A172 (cell line): ENCODE measurements at places on chromosomes 11 and 22.

GRCh38 chr11:119320240-119320775 is 3.4 kb upstream of the MCAM start:
- no peak for DNase-seq

DNA sequence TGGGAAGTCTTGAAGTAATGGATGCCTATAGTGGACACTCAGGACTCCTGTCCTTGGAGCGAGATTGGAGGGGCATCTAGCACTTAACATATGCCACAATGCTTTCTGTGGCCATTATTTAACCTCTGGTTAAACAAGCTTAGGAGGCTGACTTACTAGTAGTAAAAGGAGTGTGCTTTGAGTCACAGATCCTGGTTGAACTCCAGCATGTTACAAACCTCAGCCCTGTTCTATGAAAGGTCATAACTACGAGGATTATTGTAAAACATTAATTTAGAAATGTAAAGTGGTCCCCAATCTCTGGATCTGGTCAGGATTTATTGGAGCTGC is 1.1 kb upstream of the LBHD1 start:
- DNase-seq = no peak

- DNase-seq = no peak
These were observed 5.5 kb downstream of the C11orf21 start for GRCh38 chr11:2295971-2296912.

DNA sequence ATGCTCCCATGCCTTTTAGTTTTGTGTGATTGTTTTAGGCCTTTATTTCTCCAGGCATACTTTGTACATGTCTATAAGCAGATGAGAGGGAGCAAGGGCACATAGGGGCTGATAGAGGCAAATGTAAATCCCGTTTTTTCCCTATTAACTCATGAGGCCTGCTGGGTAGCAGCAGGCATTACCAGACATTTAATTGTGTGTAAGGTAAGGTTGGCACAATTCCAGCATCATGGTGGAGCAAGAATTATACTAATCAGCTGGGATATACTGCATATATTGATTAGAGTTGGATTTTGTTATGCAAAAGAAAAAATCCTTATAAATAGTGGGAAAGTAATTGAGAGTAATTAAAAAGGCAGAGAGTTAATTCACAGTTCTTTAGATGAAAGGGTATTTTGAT is 12.2 kb downstream of the FAT3 start:
- no peak for DNase-seq

DNA sequence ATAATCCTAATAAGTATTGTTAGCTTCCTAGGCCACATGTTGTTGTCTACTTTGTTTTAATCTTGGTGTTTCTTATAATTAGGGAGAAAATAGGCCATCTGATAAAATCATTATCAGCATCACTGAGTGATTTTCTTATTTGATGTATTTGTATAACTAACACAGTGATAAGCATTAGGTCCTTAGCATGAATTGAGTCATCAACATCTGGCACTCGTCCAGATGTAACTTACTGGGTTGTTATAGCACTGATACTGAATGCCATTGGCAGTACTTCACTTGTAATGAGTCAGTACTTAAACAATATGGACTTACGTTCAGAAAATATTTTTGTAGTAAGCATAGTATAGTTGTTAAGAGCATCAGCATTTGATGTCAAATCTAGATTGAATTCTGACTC is 16.2 kb downstream of the API5 start:
- peak; percentile 93 for DNase-seq

- no peak for DNase-seq
These were observed 23.1 kb upstream of the GNB1L start for GRCh38 chr22:19877626-19878339.

- DNase-seq = no peak
These were observed 238.8 kb downstream of the TBC1D22A start for GRCh38 chr22:47001288-47001687.

- DNase-seq = no peak
These were observed 138.3 kb downstream of the CADM1 start for GRCh38 chr11:115365907-115366306.

GRCh38 chr11:61332281-61332796 is 566 bp downstream of the DDB1 start:
- DNase-seq = no peak

DNA sequence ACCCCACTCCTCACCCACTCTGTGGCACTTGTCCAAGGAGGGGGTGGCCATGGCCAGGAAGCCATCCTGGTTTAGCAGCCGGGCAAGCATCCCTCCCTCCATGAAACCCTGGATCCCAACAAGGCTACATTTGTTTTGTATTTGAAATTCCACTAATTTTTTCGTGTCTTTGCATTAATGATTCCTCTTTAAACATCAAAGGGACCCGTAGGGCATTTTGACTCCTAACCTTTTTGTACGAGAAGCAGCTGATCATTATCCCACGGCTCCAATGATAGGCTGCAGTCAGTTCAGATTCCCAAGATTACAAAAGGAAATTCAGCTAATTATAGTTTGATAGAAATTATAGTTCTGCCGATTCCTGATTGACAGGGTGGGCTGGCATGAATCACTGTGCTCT is 10.7 kb downstream of the MYEOV start:
- DNase-seq = no peak

DNA sequence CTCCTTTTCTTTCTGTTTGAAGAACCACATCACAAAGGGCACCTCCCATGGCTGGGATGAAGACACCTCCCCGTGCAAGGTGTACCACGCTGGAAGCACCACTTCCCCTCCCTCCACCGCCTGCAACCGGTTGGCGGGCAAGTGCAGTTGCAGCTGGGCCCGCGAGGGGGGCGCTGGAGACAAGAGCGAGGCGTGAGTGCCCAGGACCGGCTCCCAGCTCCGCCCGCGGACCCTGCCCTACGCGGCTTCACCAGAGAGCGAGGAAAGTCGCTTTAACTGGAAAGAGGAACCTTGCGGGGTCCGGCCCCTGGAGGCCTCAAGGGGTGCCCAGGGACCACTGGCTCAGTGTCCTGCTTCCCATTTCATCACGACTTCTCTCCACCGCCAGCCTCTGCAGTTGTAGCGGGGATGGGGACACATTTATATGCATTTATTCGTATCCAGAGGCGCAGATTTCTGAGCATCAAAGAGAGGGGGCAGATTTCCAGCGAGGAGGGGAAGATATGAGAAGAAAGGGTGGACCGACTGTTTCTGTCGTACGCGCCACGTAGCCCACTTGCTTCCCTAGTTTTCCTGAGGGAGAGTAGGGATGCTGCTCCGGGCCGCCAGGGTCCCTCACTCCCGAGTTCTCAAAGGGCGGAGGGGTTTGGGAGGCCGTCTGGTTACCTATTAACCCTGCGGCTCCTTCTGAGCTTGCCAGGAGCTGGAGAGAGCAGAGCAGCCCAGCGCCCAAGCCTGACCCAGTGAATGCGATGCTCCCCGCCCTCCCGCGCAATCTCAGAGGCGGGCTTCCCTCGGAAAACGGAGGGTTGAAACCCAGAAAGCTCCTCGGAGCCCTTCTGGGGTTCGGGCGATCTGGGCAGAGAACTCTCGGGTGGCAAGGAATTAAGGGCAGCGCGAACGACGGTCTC is 3.5 kb downstream of the ESAM start:
- no peak for DNase-seq

- no peak for DNase-seq
These were observed 132.5 kb downstream of the WT1 start for GRCh38 chr11:32302826-32303225.

DNA sequence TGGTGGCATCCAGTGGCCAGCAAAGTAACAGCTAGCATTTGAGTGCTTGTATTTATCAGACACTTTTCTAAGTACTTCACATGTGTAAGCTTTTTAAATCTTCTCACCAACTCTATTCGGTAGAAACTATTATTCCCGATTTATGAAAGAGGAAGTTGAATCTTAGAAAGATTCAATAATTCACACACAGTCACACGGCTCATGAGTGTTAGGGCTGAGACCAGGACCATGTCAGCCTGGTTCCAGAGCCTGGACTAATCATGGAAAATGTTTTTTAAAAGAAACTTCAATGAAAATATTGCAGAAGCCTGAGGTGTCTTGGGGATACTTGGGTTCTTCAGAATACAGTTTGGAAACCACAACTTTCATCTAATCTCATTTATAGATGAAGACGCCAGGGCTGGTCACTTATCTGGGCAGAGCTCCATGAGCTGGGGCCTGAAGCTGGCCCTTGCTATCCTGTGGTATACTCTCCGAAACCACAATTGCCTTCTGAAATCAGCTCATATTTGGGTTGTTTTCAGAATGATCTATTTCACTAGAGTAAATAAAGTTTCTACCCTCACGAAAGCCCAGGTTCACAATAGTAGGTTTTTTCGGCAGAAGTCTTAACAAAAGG is 4.3 kb upstream of the CRTAM start:
- DNase-seq = no peak

DNA sequence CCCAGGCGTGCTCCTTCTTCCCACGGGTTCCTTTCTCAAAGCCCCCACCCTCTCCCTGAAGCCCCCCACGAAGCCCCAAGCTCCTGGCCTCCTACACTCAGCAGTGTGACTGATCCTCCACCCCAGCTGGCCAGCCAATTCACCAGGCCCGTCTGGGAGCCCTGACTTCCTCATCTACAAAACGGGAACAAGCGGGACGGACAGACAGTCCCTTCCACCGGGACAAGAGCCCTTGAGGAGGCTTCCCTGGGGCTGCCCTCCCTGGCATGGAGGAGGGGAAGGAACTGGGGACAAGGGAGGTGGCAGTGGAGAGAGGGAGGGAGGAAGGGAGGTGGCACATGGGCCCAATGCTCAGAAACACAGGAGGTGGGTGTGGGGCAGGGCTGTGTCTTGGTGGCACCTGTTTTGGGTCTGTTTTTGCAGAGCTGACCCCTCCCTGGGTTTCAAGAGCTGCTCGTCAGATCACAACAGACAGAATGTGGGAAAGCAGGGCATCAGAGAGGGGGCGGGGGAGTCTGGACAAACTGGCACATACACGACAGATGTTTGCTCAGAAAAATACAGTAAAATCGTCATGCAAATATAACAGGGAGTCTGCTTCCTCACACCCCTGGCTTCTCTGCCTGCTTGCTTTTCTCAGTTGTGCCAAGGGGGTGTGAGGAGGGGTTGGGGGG is 56.8 kb downstream of the ELFN2 start:
- no peak for DNase-seq

- DNase-seq = no peak
These were observed 487.2 kb downstream of the MN1 start for GRCh38 chr22:27314276-27314807.

- DNase-seq = no peak
These were observed 534 bp downstream of the RBFOX2 start for GRCh38 chr22:36027935-36028645.

GRCh38 chr22:19843107-19843856 is 11.4 kb downstream of the GNB1L start:
- no peak for DNase-seq

DNA sequence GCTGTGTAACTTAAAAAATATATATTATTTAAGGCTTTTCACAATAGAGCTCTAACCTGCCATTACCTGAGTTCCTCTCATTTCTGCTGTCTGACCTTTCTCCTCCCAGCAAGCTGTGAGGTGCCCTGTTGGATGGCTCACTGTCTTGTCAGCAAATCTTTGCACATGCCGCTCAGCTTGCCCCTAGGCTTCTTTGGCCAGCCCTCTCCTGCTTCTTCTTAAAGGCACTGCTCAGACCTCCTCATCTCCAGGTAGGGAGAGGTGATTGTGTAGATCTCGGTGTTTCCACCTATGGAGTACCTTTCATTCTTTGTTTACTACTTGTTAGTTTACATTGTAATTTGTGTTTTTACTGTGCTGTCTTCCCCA is 96.5 kb downstream of the EXT2 start:
- DNase-seq = no peak

- no peak for DNase-seq
These were observed 132.0 kb downstream of the BUD13 start for GRCh38 chr11:116640641-116641402.

DNA sequence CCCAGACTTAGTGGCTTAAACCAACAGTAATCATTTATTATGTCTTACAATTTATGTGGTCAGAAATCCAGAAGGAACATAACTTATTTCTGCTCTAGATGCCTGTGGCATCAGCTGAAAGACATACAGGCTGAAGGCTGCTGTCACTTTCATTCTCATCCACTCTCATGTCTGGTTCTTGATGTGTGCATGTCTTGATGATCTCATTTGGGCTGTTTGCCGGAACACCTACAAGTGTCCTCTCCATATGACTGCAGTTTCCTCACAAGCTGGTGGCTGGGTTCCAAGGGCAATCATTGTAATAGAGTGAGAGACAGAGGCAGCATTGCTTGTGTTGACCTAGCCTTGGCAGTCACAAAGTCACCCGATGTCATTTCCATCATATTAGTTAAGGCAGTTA is 1375.9 kb upstream of the RAG2 start:
- no peak for DNase-seq

- DNase-seq = no peak
These were observed 110.0 kb upstream of the KIRREL3 start for GRCh38 chr11:127110542-127110941.

GRCh38 chr11:62501432-62501891 is 45.1 kb downstream of the AHNAK start:
- DNase-seq = peak; percentile 60

DNA sequence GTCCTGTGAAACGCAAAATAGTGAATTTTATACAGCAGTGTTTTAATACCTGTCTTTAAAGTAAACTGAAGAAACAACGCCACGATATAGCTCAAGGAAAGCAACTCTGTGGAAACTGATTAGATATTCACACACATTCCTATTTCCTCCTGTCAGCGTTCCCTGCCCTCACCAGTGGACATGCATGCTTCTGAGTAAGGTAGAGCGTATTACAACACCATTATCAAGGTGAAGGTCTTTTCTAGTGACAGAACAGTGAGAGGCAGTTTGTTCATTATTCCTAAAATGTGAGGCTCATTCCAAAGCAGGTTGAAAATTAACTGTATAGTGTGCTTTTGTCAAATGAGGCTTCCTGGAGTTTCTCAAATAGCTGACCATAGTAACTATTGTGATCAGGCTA is 153.1 kb downstream of the DDX10 start:
- no peak for DNase-seq

- no peak for DNase-seq
These were observed 16.2 kb downstream of the PLEKHB1 start for GRCh38 chr11:73662445-73663157.

DNA sequence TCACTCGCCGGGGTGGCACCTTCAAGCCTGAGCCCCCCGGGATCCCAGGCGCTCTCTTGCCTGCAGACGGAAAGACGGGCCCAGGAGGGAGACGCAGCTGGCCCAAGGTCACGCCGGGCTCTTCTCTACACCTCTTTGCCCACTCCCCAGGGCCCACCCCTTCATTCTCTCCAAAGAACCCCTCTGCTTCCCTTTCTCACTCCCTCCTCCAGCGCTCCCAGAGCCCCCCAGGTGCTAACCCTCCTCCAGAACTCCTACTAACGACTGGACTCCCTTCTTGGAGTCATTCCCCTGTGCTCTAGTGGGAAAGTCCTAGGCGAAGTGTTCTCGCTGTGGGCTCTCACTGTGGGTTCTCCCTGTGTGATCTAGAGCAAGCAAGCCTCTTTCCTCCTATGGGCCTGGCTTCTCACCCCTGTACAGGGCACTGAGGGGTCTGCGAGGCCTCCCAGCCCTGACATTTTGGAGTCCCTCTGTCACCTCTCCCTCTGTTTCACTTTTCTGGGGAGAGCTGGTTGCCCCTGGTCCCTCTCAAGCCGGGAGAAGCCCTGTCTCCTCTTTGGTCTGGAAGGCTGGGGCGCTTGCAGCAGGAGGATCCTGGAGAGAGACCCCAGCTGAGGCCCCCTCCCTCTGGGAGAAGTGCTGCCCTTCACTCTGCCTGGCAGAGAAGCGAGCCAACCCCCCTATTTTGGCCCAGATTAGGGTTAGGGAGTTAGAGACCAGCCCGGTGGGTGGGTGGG is 858 bp downstream of the OAF start:
- no peak for DNase-seq

- no peak for DNase-seq
These were observed 3.9 kb upstream of the TAGLN start for GRCh38 chr11:117195258-117195657.
